ENCODE measurements at places on chromosomes 6 and 20.
A peak's percentile ranks its signal among the peaks of the same experiment; 100 is the strongest.

- no peak for DNase-seq
- H3K27me3 ChIP-seq, result no peaks in the 10 kb centered on the region
- no peaks in the 10 kb centered on the region for H3K36me3 ChIP-seq
- no peaks in the 10 kb centered on the region for H3K4me1 ChIP-seq
Measured at GRCh38 chr6:83948851-83949250, 84.7 kb upstream of the MRAP2 start.

DNA sequence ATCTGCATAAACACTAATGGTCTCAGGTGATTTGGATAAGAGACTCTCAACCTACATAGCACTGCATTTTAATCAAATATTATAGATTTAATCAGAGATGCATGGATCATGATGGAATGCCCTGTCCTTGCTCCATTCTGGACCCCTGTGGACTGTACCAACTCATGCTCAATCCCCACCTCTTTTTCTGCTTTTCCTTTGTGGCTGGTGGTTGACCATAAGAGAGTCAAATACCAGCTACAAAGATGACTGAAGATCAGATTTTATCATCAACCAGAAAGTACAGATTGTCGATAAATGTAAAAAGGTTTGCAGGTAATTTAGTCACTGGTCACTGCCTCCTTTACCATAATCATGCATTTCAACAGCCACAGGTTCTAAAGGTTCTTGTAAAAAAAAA, 116.2 kb downstream of the ME1 start:
- no peaks in the 10 kb centered on the region for H3K4me1 ChIP-seq
- DNase-seq, result no peak
- no peaks in the 10 kb centered on the region for H3K27me3 ChIP-seq
- H3K4me3 ChIP-seq, result no peak overlapping the region

DNA sequence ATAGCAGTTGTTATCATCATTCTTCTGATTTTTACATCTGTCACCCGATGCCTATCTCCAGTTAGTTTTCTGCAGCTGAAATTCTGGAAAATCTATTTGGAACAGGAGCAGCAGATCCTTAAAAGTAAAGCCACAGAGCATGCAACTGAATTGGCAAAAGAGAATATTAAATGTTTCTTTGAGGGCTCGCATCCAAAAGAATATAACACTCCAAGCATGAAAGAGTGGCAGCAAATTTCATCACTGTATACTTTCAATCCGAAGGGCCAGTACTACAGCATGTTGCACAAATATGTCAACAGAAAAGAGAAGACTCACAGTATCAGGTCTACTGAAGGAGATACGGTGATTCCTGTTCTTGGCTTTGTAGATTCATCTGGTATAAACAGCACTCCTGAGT, 2.1 kb downstream of the CALHM6 start:
- peaks cover 53% of the 10 kb centered on the region for H3K27me3 ChIP-seq
- no peak overlapping the region for H3K4me3 ChIP-seq
- H3K36me3 ChIP-seq, result no peaks in the 10 kb centered on the region
- 0 out of 2 replicates have a peak, but pooled peaks cover 4% of the 10 kb centered on the region for H3K4me1 ChIP-seq

DNA sequence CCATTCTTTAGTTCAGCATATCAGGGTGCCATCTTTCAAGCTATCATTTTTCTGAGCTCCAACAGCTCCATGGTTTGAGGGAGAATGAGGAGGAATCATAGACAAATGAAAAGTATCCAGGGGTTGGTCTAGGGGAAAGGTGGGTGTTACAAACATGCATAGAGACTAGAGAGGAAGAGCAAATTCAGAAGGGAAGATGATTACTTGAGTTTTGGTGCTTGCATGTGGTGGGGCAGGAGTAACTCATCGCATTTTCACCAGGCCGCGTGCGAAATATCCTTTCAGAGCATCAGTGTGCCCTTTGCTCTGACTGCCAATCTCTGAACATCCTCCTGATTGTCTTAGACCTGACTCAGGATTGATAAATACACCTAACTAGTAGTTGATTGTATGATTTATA, 7.7 kb upstream of the BICRAL start:
- no peak for DNase-seq
- no peaks in the 10 kb centered on the region for H3K27me3 ChIP-seq
- no peak overlapping the region for H3K4me3 ChIP-seq
- H3K4me1 ChIP-seq, result peaks cover 8% of the 10 kb centered on the region

GRCh38 chr6:53361549-53362031, 12.8 kb upstream of the ELOVL5 start:
- no peak overlapping the region for H3K4me3 ChIP-seq
- peak; percentile 13 for DNase-seq
- H3K36me3 ChIP-seq, result no peaks in the 10 kb centered on the region

DNA sequence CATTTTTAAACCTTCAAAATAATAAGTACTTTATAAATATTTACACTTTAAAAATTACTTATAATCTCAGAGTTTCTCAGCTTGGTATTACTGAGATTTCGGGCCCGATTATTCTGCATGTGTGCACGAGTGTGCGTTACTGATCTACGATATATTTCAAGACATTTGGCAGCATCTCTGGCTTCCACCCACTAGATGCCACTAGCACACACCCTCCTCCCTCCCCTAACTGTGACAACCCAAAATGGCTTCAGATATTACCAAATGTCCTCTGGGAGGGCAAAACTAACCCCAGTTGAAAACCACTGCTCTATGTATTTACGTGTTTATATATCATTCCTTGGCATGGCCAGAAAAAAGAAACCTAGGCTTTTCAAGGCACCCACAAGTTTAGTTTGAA, 95.9 kb downstream of the FYN start:
- no peak overlapping the region for H3K4me3 ChIP-seq
- H3K27ac ChIP-seq, result no peak overlapping the region
- H3K27me3 ChIP-seq, result no peaks in the 10 kb centered on the region
- H3K36me3 ChIP-seq, result no peaks in the 10 kb centered on the region

Data from Panc1 (cell line).